Astrocyte (in vitro differentiated cells and primary cell): ENCODE measurements at places on chromosomes 6 and 20. TPM values are rescaled to one million over a fixed set of nuclear protein-coding genes. Genes with fewer than 3 reads are reported as not detected.

The FAM83C gene
- total RNA-seq = not detected in 2 replicates

The PLN gene
- 0.43 TPM in 1 of 2 replicates, not detected in the other for total RNA-seq

The BRPF3 gene
- total RNA-seq = 28.8 and 32.0 TPM in 2 replicates

The BMP6 gene
- total RNA-seq = 2.2 and 2.8 TPM in 2 replicates

The DBNDD2 gene
- 10.7 and 11.3 TPM in 2 replicates for total RNA-seq

The SPDEF gene
- 0.14 and 0.16 TPM in 2 replicates for total RNA-seq
